Mucosa of gallbladder (tissue), 1 donor: ENCODE measurements at places on chromosomes 12 and 14. TPM values are rescaled to one million over a fixed set of nuclear protein-coding genes. Genes with fewer than 3 reads are reported as not detected.
A peak's percentile ranks its signal among the peaks of the same experiment; 100 is the strongest.

- DNase-seq, result no peak
Measured at GRCh38 chr14:92385561-92385960, 62.6 kb downstream of the SLC24A4 start.

- peak; percentile 95 for DNase-seq
Measured at GRCh38 chr14:73851567-73852382, at the start of gene PTGR2. TSS of gene PTGR2 (plus strand) at chr14:73851831. CDS start at chr14:73858863, 7,032 bp downstream.

GRCh38 chr14:106185837-106186233 is 659.5 kb downstream of the TMEM121 start:
- peak; percentile 44 for DNase-seq

DNA sequence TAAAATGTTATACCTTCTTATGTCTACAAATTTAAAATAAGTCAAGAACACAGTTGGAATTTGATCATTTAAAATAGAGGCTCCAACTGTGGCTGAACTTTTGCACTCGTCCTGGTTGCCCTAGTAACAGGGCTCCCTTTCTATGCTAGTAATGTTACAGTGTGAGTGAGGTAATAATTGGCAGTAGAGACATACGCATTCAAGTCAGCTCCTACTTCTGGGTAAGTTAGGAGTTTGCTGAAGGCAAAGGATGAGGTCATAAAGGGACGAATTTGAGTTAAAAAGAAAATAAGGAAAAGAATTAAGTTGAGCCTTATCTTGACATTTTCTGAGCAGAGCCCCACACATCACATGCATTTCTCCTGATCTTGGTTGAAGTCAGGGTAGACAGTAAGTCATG is 129.1 kb downstream of the TMEM117 start:
- DNase-seq, result no peak

DNA sequence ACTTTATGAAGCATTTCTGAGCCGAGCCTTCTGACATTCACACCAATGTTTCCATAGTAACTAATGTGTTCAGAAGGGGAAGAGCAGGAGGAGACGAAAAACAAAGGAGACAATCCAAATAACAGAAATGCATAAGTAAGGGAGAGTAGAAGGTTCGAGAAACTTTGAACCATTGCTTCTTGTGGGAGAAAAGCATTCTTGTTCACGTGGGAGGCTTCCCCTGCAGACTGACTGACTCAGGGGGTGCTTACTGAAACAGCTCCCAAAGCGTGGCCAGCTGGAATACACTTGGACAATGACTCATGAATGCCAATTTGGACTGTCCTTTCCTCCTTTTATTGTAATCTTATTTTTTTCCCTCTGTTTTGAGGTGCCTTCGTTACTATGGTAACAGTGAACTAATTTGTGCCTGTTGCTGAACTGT is 73.9 kb downstream of the NEDD1 start:
- DNase-seq, result no peak

DNA sequence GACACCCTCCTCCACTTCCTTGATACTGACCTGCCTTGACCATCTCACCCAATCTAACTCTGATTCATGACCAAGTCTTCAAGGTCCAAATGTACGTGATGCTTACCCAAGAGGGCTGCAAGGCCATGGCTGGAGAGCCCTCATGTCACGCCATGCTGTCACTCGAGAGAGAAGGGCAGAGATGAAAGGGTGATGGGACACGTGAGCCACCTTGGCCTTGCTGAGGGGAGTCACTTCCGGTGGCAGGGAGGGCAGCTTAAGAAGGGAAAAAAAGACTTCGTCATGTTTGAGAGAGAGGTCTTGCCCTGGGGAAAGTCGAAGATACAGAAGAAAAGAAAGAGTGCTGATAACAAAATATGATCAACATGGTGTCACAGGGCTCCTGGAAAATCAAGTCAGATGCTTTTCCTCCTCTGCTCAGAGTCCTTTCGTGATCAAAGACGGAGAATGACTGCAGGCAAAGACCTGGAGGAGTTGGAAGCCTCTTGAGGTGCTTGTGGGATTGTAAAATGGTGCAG is 3.3 kb upstream of the SCARB1 start:
- no peak for DNase-seq

GRCh38 chr12:113007166-113007565 is 28.8 kb downstream of the OAS2 start:
- DNase-seq, result no peak

GRCh38 chr12:104782296-104782695 is 175.8 kb downstream of the SLC41A2 start:
- DNase-seq, result no peak

DNA sequence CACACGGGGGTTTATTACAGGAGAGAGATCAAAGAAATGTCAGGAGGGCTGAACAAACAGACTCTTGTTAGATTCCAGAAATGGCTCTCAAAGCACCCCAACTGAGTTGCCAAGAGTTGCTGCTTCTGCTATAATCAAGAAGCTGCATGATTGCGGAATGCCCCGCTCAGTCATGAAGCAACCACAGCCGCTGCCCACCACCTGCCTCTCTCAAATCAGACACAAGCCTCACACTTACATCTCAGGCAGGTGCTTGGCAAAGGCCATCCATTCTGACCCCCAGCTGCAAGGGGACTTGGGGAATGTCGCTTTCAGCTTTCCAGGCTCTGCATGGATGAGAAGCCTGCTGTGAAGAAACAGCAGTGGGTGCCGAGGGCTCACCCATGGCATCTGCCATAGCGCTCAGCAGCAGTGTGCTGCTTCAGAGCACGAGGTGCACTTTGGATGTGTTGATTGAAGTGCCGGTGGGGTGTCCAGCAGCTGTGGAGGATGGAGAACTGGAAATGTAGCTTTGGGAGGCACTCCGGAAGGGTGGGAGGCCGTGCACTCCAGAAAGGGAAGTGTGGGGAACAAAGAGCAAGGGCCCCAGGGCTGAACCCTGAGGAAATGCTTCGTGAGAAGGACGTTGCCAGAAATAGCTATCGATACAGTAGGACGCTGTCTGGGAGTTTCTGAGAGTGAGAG is 37.7 kb downstream of the LRRC74A start:
- DNase-seq, result peak; percentile 30

DNA sequence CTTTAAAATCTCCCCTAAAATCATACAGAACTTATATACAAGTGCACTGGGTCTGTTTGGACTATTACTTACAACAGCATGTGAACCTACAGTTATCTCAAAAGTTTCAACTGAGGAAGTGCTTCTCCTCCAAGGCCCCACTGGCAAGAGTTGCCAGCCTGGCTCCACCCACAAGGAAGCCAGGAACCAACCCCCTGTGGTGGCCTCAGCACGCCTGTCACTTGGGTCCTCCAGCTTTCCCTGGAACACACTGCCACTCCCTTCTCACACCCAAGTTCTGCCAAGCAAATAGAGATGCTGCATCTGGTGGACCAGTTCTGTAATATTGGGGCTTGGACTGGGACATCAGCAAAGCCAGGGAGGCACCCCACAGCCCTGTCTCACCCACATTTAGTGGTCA is 115.4 kb downstream of the GCH1 start:
- no peak for DNase-seq

DNA sequence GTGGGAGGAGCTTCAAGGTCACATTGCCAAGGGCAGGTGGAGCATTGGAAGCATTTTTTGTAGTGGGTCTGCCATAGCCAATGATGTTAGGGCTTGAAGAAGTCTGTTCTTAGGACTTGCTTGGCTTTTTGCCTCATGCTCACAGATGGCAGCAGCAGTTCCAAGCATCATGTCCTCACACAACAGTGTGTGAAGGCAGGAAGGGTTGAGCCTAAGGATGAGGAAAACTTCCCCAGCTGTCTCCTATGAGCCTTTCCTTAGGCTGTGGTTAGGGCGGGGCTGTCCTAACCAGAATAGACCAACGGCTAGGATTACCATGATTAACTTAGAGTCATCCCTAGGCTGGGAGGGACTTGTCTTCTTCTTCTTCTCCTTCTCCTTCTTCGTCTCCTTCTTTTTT is 76.2 kb upstream of the KCNA1 start:
- DNase-seq, result no peak

GRCh38 chr12:4380332-4380731 is 820 bp upstream of the FGF23 start:
- DNase-seq, result no peak

- no peak for DNase-seq
Measured at GRCh38 chr12:40137252-40137651, 31.4 kb upstream of the SLC2A13 start.

GRCh38 chr12:27608890-27609289 is 84.9 kb downstream of the PPFIBP1 start:
- DNase-seq, result no peak

DNA sequence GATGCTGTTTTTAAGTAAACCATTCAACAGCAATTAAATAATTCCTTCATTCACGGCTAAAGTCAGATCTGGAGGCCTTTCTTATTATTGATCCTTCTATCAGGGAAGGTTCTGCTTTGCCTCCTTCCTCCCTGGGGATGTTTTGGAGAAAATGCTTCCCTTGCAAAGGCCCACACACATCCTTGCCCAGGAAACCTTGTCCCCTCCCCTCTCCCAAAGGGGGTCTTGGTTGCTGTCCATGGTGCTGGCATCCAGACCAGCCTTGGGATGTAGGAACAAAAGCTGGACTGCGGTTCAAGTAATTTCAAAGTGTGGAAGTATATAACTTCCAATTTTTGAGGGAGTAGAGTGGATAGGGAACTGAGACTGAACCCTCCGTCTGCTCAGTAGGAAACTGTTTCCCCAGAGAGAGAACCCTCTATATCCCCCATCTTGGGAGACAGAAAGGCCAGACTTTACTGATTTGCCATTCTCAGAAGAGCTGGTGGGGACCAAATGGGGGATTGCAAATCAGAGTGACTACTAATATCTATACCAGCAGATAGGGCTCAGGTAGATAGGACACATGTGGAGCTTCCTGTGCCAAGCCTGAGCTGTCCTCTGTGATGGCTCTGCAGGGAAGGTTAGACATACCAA is 5.6 kb downstream of the MARCHF9 start:
- no peak for DNase-seq

DNA sequence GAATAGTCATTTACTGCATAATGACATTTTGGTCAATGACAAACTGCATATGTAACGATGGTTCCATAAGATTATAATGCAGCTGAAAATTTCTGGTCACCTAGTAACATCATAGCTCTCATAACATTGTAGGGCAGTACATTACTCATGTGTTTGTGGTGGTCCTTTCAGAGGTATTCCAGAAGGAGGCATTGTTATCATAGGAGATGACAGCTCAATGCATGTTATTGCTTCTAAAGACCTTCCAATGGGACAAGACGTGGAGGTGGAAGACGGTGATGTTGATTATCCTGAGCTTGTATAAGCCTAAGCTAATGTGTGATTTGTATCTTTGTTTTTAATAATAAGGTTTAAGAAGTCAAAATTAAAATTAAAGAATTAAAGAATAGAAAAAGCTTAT is 43.8 kb upstream of the TSPAN11 start:
- no peak for DNase-seq

CEBPE gene
- 0.20 TPM for total RNA-seq

TAS2R19 gene
- total RNA-seq, result 1.9 TPM

RSRC2 gene
- 53.1 TPM for total RNA-seq

SDR9C7 gene
- total RNA-seq, result not detected

ISCA2 gene
- 34.3 TPM for total RNA-seq
